ENCODE measurements at places on chromosomes 5 and 9.

DNA sequence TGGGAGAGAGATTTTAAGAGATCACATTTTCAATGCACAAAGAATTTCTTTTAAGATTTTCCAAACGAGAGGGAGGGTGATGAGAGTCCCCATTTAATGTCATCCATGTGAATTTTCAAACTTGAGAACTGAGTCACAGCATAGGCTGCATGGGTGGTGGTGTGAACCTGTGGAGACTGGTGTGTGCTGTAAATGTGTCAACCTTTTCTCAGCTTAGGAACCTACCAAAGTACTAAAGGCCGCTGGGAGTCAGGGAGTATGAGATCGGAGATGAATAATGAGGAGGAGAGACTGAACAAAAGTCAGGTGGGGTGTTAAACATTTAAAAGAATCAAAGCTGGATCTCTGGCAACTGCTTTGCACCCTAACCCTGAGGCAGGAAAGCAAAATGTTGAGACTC lies 7.5 kb downstream of the ALDH1A1 start:
- DNase-seq: no peak

DNA sequence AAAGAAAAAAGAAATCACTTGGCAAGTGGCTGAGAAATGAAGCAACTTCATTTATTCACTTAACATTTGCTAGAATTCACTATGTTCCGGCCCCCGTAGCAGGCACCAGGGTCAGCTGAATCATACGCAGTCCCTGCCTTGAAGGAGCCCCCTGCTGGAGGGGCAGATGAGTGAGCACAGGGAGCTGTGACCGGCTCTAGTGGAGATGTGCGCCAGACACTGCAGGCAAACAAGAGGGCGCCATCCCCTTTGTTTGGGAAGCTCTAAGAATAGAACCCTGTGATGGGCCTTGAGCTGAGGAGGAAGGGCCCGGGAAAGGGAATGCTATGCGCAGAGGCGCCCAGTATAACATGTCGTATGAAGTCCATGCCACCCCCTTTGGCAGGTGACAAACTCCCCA lies 20.2 kb upstream of the RPL26L1 start:
- no peak for DNase-seq

GRCh38 chr5:78974011-78974410 lies 11.1 kb downstream of the ARSB start:
- no peak for DNase-seq

DNA sequence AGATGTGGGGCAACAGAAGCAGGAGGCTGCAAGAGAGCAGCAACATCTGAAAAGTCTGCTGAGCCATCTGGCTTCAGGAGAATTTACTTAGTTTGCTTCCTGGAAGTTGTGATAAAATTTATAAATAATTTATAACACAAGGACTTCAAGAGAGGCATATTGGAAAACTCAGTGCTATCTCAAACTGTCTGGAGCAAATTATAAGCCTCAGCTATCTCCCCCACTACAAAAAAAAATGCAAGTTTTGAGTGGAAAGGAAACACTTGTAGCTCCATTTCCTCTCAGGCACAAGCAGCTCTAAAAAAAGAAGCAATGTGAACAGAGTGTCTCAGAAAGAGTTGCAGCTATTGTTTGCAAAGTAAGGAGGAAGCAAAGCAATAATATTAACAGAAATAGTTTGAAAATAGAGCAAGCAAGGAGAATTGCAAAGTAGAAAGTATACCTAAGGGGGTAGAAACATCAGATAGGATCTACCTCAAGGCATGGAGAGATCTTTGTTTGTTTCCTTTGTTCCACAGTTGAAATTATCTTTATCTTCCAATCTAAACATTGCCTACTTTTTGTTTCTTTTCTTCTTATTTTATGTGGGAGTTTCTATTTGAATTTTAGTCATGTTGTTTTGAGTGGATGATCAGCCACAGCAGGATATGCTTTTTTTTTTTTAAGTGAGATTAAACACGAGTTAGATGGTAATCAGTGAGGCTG lies 55.9 kb upstream of the IL6ST start:
- peak; percentile 35 for DNase-seq

DNA sequence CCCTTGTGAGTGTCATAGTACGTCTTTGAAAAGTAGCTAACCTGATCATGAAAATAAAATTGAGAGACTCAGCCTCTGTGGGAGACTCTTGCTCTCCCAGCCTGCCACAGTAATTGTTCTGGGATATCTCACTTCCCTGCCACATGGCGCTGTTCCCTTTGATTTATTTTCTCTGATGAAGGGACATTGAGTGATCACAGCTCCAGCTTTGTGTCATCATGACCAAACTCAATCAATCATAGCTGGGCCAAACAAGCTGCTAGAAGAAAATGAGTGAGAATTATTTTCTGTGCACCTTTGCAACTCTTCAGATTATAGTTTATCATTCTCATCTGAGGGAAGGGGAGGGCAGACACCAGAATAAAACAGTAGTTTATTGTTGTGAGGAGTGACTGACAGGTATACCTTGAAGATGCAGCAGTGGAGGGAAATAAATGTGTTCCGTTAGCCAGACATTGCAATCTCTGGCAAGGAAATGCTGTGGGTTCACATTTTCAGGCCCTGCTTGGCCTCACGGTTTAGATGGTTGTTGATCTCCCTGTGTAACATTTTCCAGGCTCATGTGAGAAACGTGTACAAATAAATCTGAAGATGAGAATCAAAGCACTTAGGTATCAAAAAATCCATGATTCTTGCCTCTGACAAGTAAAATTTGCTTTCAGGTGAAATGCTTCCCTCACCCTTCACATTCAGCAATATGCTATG lies 174.7 kb upstream of the FBXL17 start:
- DNase-seq: no peak

GRCh38 chr5:150062216-150062922 lies 24.0 kb downstream of the CSF1R start:
- DNase-seq: no peak

DNA sequence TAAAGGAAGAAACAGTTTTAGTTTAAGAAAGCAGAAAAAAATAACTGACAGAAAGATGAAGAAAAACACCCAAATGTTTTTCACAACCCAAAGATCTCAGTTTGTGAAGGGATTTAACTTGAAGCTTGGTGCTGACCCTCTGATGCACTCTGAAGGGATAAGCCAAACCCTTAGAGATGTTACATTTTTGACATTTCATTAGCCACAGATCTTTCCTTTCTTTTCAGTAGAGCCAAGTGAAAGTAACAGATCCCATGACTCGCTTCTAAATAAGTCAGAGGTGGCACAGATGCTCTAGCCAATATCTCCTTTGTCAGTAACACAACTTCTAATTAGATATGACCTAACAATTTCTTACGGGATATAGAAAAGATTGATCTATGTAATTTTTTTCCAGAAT lies 394.5 kb upstream of the EDIL3 start:
- DNase-seq: no peak

DNA sequence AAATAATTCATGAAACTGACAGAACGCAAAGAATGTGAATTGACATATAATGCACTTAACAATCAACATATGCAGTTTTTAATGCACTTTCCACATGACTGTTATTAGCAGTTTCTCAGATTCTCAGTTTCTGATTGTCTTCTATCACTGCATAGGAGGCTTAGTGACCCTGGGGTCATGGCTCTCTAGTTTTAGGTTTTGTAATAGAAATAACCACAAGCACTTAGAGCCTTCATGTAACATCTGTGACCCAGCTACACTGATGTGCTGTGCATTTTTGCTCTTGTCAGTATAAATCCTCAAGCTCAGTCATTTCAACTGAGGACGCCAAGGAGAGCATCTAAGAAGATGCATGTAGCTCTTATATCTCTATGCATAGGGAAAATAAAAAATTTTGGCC lies 163.1 kb upstream of the IZUMO3 start:
- no peak for DNase-seq

DNA sequence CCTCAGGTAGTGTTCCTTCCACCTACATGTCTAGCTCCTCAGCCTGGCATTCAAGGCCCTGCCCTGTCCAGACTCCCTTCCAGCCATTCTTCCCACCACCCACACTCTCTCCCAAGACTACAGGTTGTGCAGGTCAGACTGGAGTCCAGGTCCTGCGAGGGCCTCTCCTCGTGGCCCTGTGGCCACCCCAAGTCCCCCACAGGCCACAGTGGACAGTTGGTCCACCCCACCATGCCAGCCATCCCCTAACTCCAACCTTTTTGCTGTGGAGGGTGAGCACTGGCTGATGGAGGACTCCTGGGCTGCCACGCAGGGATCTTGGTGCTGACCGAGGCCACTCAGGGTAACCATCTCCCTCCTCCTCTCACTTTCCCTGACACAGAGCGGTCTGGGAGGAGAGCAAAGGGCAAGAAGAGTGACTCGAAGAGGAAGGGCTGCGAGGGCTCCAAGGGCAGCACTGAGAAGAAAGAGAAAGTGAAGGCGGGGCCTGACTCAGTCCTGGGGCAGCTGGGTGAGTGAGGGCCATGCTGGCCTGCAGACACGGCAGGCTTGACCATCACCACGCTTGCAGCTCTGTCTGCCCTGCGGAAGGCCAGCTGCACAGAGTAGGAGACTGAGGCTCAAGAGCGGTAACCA lies 51.0 kb downstream of the JADE2 start:
- DNase-seq: no peak

GRCh38 chr9:19233344-19233743 lies 2.9 kb downstream of the DENND4C start:
- DNase-seq: no peak

GRCh38 chr9:133191989-133192388 lies 17.1 kb downstream of the OBP2B start:
- no peak for DNase-seq

DNA sequence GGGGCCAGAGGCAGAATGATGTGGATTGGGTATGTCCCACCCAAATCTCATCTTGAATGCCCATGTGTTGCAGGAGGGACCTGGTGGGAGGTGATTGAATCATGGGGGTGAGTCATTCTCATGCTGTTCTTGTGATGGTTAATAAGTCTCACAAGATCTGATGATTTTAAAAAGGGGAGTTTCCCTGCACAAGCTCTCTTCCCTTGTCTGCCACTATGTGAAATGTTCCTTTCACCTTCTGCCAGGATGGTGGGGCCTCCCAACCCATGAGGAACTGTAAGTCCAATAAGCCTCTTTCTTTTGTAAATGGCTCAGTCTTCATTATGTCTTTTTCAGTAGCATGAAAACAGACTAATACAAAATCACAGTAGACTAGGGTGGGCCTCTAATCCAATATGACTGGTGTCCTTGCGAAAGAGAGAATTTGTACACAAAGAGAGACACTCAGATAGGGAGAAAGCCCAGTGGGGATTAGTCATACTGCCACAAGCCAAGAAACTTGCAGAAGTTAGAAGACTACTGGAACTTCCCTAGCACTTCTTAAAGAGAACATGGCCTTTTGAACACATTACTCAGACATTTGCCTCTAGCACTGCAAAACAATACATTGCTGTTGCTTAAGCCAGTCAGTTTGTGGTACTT lies 68.4 kb downstream of the ANXA1 start:
- DNase-seq: no peak

- DNase-seq: no peak
Measured at GRCh38 chr5:93929131-93929530, 187.7 kb upstream of the POU5F2 start.

DNA sequence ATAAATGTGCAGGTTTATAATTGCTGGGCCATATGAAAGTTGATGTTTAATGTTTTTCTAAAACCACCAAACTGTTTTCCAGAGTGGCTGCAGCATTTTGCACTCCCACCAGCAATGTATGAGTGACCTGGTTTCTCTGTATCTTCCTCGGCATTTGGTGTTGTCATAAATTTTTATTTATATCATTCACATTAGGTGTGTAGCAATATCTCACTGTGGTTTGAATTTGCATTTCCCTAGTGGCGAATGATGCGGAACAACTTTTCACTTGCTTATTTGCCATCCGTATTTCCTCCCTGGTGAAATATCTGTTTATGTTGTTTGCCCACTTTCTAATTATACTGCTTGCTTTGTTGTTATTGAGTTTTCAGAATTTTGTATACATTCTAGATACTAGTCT lies 295.7 kb upstream of the TUT7 start:
- DNase-seq: no peak

DNA sequence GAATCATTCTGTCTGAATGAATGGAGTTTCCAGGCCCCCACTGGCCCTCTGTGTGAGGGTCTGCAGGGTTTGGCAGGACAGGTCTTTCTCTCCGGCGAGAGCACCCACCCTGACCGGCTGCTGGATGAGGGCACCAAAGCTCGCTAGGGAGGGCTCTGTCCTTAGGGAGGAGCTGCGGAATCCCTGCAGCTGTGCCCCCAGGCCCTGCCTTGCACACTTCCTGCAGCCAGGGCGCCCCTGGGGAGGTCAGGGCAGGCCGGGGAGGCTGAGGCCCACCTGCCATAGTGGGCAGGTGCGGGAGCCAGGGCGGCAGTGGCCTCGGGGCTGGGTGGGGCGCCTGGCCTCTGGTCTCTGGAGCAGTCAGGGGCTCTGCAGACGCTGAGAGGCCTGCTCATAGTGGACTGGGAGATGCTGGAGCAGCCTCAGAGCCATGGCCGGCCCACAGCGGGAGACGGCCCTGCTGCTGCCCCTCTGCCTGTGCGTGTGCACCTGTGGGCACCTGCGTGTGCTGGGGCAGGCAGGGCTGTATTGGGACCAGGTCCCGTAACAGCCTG lies 36.1 kb downstream of the EXOC3 start:
- no peak for DNase-seq

GRCh38 chr5:107296572-107296971 lies 374.2 kb downstream of the EFNA5 start:
- DNase-seq: no peak

DNA sequence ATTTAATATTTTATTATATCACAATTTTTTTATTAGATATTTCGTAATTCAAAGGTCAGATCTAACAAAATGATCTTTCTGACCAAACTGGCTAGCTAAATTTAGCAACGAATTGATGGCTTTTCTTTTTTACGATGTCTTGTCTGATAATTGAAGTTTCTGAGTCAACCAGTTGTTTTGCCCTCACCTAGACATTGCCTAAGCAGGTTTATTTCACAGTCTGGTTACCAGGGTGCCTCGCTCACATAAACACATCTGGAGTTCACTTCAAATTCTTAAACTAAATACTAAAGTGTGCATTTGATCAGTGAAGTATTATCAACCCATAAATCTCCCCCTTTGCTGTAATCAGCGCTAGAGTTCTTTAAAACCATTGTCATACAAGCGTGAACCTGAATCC lies 448.3 kb downstream of the TLE4 start:
- DNase-seq: no peak

DNA sequence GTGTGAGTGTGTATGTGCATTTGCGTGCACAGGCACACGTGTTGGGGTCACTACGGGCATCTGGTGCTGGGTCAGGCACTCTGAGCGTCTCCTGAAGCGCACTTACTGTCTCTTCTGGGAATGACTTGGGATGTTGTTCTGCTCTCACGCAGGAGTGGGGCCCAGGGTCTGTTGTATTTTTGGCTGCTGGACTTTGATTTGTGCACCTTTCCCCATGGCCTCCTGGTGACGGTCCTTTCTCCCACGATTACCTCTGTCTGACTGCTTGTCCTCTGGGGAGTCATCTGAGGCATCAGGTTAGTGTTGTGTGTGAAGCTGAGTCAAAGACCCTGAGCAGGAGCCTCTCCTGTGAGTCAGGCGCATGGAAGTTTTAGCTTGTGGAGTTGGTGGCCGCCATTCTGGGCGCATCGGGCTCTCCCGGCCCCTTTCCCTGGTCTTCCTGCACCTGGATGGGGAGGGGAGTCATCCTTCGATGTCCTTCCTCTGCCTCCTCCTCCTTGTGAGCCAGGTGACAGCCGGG lies 62.1 kb downstream of the RXRA start:
- DNase-seq: no peak

GRCh38 chr9:93648836-93649235 lies 72.5 kb downstream of the PHF2 start:
- DNase-seq: no peak

Data from CD4-positive, alpha-beta T cell treated with Interleukin-4 for 1 hour (primary cell).